Memory B cell (primary cell): ENCODE measurements at places on chromosomes 2 and 18.

DNA sequence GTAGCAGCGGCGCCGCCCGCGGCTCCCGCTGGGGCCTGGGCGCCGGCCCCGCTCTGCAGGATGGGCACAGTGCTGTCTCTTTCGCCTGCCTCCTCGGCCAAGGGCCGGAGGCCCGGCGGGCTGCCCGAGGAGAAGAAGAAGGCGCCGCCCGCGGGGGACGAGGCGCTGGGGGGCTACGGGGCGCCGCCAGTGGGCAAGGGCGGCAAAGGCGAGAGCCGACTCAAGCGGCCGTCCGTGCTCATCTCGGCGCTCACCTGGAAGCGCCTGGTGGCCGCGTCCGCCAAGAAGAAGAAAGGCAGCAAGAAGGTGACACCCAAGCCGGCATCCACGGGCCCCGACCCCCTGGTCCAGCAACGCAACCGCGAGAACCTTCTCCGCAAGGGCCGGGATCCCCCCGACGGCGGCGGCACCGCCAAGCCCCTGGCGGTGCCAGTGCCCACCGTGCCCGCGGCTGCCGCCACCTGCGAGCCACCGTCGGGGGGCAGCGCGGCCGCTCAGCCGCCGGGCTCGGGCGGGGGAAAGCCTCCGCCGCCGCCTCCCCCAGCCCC is 369 bp downstream of the CDK5R2 start:
- no peak overlapping the region for H3K27ac ChIP-seq
- peaks cover 24% of the 10 kb centered on the region for H3K27me3 ChIP-seq
- H3K4me3 ChIP-seq = peak overlapping the region; percentile 39
- H3K4me1 ChIP-seq = peaks cover 11% of the 10 kb centered on the region

- no peaks in the 10 kb centered on the region for H3K36me3 ChIP-seq
- no peak overlapping the region for H3K27ac ChIP-seq
- no peaks in the 10 kb centered on the region for H3K4me1 ChIP-seq
- H3K4me3 ChIP-seq = no peak overlapping the region
Observed at GRCh38 chr18:52716973-52717372, 377.0 kb downstream of the DCC start.

DNA sequence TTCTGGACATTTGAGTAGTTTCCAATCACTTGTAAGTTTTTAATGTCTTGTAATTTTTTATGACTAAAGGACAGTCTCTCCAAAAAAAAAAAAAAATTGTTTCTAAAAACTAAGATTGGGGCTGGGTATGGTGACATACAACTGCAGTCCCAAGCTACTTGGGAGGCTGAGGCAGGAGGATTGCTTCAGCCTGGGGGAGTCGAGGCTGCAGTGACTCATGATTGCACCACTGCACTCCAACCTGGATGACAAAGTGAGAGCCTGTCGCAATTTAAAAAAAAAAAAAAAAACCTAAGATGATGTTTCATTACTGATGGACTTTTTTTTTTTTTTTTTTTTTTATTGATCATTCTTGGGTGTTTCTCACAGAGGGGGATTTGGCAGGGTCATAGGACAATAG is 34.4 kb upstream of the PKDCC start:
- H3K27me3 ChIP-seq = peaks cover 8% of the 10 kb centered on the region
- H3K4me3 ChIP-seq = no peak overlapping the region
- H3K4me1 ChIP-seq = peaks cover 3% of the 10 kb centered on the region
- no peak overlapping the region for H3K27ac ChIP-seq
- DNase-seq = no peak
- no peaks in the 10 kb centered on the region for H3K36me3 ChIP-seq

GRCh38 chr2:196249860-196250259 is 78.5 kb upstream of the STK17B start:
- no peaks in the 10 kb centered on the region for H3K36me3 ChIP-seq
- H3K4me1 ChIP-seq = peaks cover 46% of the 10 kb centered on the region
- no peaks in the 10 kb centered on the region for H3K27me3 ChIP-seq
- peak overlapping the region; percentile 37 for H3K4me3 ChIP-seq
- peak overlapping the region; percentile 71 for H3K27ac ChIP-seq

DNA sequence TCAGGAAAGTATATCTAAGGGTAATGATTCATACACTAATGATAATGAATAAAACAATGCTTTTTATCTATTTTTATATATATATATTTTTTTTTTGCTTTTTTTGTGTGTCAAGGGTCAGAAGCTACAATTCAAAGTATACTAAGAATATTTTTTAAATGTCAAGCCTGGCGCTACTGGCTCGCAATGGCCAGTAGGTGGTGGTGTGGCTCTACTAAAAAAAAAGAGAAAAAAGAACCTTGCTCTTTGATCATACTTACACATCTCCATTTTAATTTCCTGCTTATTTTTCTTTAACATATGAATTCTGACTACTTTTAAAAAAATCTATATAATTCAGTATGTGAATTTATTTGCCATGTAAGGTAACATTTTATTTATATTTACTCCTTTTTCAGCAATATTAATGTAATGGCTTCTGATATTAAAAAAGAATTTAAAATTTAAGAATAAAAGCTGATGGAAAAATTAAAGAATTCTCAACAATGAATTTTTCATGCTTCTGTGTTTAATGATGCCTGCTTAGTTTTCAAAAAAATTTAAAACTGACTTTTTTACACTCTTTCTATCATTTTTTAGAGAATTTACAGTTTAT is 232.9 kb downstream of the GULP1 start:
- H3K36me3 ChIP-seq = no peaks in the 10 kb centered on the region
- no peak overlapping the region for H3K4me3 ChIP-seq
- H3K27me3 ChIP-seq = no peaks in the 10 kb centered on the region
- no peak for DNase-seq
- H3K27ac ChIP-seq = no peak overlapping the region
- H3K4me1 ChIP-seq = no peaks in the 10 kb centered on the region

DNA sequence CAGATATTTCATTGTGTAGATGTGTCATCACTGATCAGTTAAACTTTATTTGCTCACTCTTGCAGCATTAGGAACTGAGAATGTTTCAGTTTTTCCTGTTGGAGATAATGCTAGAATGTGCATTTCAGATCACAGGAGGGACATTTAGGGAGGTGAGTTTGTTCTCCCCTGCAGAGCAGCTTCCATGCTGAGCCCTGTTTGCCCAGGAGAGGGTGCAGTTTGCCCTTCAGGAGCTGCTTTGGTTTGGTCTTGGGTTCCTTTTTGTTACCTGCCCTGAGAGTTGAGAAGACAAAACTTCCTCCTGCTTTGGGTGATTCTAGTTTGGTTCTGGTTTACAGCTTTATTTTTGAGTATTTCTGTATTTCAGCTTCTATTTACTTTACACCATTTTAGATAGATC is 49.9 kb downstream of the DGKD start:
- H3K36me3 ChIP-seq = peaks cover 10% of the 10 kb centered on the region
- DNase-seq = peak; percentile 73
- H3K27ac ChIP-seq = peak overlapping the region; percentile 61
- H3K4me1 ChIP-seq = peaks cover 26% of the 10 kb centered on the region
- no peaks in the 10 kb centered on the region for H3K27me3 ChIP-seq
- no peak overlapping the region for H3K4me3 ChIP-seq

- H3K27me3 ChIP-seq = no peaks in the 10 kb centered on the region
- H3K36me3 ChIP-seq = peaks cover 13% of the 10 kb centered on the region
- peaks cover 23% of the 10 kb centered on the region for H3K4me1 ChIP-seq
- H3K4me3 ChIP-seq = no peak overlapping the region
- H3K27ac ChIP-seq = no peak overlapping the region
Observed at GRCh38 chr2:24721470-24721869, 71.7 kb downstream of the PTRHD1 start.

DNA sequence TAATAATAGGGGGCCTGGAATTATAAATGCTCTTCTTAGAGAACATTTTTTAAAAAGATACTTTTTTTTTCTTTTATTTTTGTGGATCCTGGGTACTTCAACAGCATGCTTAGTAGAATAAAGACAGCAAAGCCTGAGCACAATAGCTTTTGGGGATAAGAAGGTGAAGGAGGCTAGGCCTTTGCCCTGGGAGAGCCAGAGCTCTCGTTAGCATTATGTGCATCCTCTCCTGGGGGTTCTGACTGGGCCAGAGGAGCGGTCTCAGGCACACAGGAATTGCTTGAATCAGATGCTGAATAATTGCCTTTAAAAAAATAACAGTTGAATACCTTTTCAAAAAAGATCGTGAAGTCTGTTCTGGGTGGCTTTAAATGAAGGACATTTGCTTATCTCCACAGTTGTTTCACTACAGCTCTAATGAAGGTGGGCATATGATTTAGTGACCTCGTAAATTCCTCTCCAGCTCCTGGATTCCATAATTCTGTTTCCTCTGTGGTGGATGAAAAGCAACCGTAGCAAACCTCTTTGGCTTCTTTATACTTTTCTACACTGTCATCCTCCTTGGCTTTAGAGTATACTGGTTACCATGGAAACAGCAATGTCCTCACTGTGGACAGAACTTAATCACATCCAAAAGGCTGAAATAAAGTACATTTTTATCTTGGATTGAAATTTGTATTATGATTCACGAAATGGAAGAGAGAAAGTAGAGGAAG is 133.8 kb downstream of the MAIP1 start:
- no peak for DNase-seq
- no peaks in the 10 kb centered on the region for H3K36me3 ChIP-seq
- H3K4me1 ChIP-seq = no peaks in the 10 kb centered on the region
- peaks cover 2% of the 10 kb centered on the region for H3K27me3 ChIP-seq

DNA sequence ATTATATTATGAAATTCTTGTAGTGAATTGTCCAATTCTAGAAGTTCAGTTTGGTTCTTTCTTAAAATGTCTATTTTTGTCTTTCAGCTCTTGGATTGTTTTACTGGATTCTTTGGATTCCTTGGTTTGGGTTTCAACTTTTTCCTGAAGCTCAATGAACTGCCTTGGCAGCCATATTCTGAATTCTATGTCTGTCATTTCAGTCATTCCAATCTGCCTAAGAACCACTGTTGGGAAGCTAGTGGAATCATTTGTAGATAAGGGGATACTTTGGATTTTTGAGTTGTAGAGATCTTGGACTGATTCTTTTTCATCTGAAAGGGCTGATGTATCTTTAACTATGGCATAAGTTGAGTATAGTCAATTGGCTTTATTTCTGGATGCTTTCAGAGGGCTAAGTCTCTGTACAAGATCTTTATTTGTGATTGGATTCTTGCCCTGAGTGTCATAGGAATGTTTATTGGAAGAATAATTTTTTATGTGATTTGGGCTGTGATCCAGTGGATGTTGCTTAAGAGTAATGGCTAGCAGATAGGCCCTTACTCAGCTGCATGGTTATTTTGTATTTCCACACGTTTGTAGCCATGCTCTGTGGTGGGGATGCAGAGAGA is 42.3 kb downstream of the SERPINB7 start:
- H3K36me3 ChIP-seq = peaks cover 3% of the 10 kb centered on the region
- no peak for DNase-seq
- H3K4me3 ChIP-seq = no peak overlapping the region
- peaks cover 7% of the 10 kb centered on the region for H3K27me3 ChIP-seq
- no peaks in the 10 kb centered on the region for H3K4me1 ChIP-seq

GRCh38 chr2:62042400-62042799 is 136.9 kb downstream of the COMMD1 start:
- H3K27ac ChIP-seq = no peak overlapping the region
- peaks cover 9% of the 10 kb centered on the region for H3K4me1 ChIP-seq
- no peak overlapping the region for H3K4me3 ChIP-seq
- H3K36me3 ChIP-seq = peaks cover 9% of the 10 kb centered on the region

- no peaks in the 10 kb centered on the region for H3K4me1 ChIP-seq
- DNase-seq = no peak
- no peak overlapping the region for H3K27ac ChIP-seq
- no peak overlapping the region for H3K4me3 ChIP-seq
- peaks cover 23% of the 10 kb centered on the region for H3K27me3 ChIP-seq
Observed at GRCh38 chr2:65314801-65315441, 87.3 kb downstream of the ACTR2 start.

- H3K4me3 ChIP-seq = no peak overlapping the region
- DNase-seq = no peak
- H3K27me3 ChIP-seq = peaks cover 11% of the 10 kb centered on the region
- H3K27ac ChIP-seq = no peak overlapping the region
Observed at GRCh38 chr18:62449490-62450104, 73.2 kb upstream of the ZCCHC2 start.

DNA sequence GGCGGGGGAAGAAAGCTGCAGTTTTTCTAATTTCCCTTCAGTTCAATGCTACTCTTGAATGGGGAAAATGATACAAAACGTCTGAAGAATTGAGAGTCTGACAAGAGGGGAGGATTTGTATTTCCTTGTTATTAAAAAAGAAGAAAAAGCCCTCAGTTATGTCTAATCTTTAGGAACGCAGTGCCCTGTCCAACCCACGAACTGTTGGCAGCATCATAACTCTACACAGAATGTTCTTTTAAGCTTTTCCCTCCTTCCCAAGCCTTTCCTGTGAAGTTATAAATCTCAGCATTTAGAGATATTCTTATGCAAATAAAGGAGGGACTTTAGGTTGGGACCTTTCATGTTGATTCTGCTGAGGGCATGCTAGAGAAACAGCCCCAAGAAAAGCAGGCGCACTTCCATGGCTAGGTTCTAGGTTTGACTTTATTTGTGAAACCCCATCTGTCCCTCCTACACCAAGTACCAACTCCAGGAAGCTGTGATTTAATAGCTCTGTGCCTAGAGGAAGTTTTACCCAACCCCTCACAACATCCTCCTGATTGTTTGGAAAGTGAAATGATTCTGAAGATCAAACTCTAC is 288.6 kb downstream of the SETBP1 start:
- H3K36me3 ChIP-seq = peaks cover 26% of the 10 kb centered on the region
- H3K27ac ChIP-seq = peak overlapping the region; percentile 26
- H3K4me3 ChIP-seq = no peak overlapping the region

- H3K4me3 ChIP-seq = no peak overlapping the region
- H3K27me3 ChIP-seq = peaks cover 10% of the 10 kb centered on the region
- no peak overlapping the region for H3K27ac ChIP-seq
- H3K4me1 ChIP-seq = no peaks in the 10 kb centered on the region
Observed at GRCh38 chr2:165390875-165391274, 78.6 kb upstream of the CSRNP3 start.

GRCh38 chr2:220163486-220163885 is 536.1 kb downstream of the SLC4A3 start:
- no peak overlapping the region for H3K27ac ChIP-seq
- H3K4me3 ChIP-seq = no peak overlapping the region
- H3K27me3 ChIP-seq = peaks cover 1% of the 10 kb centered on the region
- DNase-seq = no peak
- no peaks in the 10 kb centered on the region for H3K36me3 ChIP-seq

GRCh38 chr2:236211296-236211695 is 43.1 kb upstream of the GBX2 start:
- no peaks in the 10 kb centered on the region for H3K4me1 ChIP-seq
- DNase-seq = no peak
- peaks cover 7% of the 10 kb centered on the region for H3K27me3 ChIP-seq
- no peak overlapping the region for H3K27ac ChIP-seq

DNA sequence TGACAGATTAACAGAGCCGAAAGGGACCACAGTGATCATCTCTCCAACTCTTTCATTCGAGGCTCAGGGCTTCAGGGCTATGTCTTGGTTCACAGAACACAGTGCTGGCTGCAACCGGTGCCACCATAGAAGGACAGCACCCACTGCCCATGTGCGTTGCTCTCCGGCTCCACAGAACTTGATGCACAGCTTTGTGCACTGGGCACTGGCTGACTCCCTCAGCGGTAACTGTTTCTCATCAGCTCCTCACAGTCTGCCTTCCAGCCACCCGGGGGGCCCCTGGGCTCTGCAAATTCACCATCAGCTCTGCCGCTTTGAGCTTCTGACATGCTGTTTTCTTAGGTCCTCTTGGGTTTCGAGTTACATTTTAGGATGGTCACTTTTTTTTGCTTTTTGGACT is 124.3 kb upstream of the RAB12 start:
- H3K4me3 ChIP-seq = no peak overlapping the region
- H3K27me3 ChIP-seq = peaks cover 6% of the 10 kb centered on the region
- no peak overlapping the region for H3K27ac ChIP-seq
